ENCODE measurements at places on chromosomes 3 and 15. TPM values are rescaled to one million over a fixed set of nuclear protein-coding genes. Genes with fewer than 3 reads are reported as not detected.

Gene SHF
- polyA plus RNA-seq: 1.6 TPM

Gene CCDC54
- not detected for polyA plus RNA-seq

Gene LNP1
- polyA plus RNA-seq: 0.39 TPM

Gene TUSC7
- not detected for polyA plus RNA-seq

Gene TEX55
- polyA plus RNA-seq: not detected

Gene RAD51
- polyA plus RNA-seq: 0.61 TPM

DNA sequence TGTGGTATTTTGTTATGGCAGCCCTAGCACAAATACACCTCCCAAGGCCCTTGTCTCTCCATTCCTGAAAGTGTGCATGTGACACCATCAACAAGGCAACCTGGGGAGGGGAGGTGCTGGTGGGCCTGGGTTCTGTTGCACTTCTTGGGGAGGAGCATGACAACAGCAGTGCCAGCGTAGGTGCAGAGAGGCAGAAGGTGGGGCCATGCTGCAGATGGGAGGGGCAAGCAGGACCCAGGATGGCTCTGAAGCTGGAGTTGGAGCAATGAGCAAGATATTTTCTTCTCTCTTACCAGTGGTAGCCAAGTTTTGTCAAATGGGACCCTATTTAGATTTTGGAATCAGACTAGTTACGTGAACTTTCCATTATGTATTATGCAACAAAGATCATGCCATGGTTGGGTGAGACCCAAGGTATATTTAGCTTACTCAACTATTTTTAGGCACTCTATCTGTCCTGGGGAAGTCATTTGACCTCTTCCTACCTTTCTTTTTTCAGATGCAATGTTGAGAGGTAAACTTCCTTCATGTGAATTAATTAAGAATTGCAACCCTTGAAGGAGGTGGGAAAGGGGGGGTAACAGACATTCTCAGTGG, 3.4 kb downstream of the FYCO1 start:
- H3K4me1 ChIP-seq: peaks cover 25% of the 10 kb centered on the region
- no peaks in the 10 kb centered on the region for H3K36me3 ChIP-seq
- H3K27ac ChIP-seq: no peak overlapping the region
- H3K27me3 ChIP-seq: no peaks in the 10 kb centered on the region
- DNase-seq: no peak

DNA sequence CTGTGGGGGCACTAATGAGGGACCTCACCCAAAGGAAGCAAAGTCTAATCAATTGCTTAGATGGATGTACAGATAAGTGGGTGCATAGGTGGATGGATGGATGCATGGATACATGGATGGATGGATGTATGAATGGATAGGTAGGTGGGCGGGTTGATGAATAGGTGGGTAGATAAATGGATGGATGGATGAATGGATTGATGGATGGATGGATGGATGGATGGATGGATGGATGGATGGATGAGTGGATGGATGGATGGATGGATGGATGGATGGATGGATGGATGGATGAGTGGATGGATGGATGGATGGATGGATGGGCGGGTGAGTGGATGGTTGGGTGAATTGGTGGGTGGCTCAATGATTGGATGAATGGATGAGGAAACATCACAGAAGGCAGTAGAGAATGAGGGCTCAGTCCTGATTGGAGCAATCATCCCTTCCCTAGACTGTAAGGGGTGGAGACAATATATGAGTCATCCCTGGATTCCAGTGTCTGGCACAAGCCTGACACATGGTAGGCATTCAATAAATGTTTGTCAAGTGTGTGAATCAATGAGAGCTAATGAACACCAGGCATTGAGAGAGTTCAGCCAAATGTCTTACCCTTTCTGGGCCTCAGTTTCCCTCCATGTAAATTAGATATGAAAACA, 40.4 kb upstream of the PXYLP1 start:
- no peak overlapping the region for H3K27ac ChIP-seq
- H3K36me3 ChIP-seq: no peaks in the 10 kb centered on the region
- H3K4me3 ChIP-seq: no peak overlapping the region
- no peak for DNase-seq
- H3K4me1 ChIP-seq: no peaks in the 10 kb centered on the region

DNA sequence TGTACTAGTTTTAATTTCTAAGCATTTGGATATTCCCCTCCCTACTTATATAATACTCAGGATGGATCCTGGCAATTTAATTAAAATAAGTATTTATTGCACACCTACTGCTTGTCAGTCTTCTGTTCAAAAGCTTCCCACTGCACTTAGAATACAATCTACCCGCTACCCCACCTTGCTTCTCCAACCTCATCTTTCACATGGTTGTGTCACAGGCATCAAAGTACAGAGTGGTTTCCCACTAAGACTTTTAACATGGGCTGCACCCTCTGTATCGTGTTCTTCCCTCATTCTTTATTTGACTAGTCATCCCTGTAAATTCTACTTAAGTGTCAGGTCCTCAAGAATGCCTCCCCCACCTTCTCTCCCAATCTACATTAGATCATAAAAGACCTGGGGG, 35.0 kb downstream of the RIOX2 start:
- H3K4me3 ChIP-seq: no peak overlapping the region
- no peaks in the 10 kb centered on the region for H3K27me3 ChIP-seq
- H3K4me1 ChIP-seq: no peaks in the 10 kb centered on the region
- H3K27ac ChIP-seq: no peak overlapping the region
- H3K36me3 ChIP-seq: no peaks in the 10 kb centered on the region
- DNase-seq: no peak

All from B cell (primary cell).